ENCODE measurements at places on chromosomes 1 and 21.

- DNase-seq = peak; percentile 55
Measured at GRCh38 chr1:15951341-15952153, 24.4 kb downstream of the ZBTB17 start.

DNA sequence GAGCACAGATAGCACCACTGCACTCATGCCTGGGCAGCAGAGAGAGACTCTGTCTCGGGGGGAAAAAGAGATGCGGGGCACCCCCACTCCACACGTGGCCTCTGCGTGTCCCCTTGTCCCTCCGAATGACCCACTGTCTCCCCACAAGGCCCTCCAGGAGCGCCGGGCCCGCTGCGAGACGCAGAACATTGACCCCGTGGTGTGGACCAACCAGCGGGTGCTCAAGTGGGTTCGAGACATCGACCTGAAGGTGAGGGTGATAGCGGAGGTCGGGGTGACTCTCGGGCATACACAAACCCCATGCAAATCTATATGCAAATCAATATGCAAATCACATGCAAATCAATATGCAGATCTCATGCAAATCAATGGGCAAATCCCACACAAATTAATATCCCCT lies 50.3 kb upstream of the TMEM51 start:
- DNase-seq = no peak

DNA sequence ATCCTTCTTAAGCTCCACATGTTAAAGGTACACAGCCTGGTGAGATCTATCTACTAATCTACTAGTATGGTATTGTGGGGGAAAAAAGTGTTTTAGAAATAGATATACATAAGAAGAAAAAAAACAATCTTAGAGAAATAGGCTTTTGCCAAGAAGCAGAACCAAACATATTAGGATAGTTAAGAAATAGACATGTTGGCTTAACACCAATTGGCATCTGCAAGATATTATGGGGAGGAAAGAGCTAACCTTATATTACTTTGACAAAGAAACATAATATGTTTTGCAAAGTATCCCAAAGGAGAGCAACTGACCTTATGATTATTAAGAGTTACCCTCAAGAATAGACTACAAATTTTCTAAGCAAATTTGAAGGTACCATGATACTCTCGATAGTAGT lies 202.9 kb downstream of the BRINP3 start:
- no peak for DNase-seq

DNA sequence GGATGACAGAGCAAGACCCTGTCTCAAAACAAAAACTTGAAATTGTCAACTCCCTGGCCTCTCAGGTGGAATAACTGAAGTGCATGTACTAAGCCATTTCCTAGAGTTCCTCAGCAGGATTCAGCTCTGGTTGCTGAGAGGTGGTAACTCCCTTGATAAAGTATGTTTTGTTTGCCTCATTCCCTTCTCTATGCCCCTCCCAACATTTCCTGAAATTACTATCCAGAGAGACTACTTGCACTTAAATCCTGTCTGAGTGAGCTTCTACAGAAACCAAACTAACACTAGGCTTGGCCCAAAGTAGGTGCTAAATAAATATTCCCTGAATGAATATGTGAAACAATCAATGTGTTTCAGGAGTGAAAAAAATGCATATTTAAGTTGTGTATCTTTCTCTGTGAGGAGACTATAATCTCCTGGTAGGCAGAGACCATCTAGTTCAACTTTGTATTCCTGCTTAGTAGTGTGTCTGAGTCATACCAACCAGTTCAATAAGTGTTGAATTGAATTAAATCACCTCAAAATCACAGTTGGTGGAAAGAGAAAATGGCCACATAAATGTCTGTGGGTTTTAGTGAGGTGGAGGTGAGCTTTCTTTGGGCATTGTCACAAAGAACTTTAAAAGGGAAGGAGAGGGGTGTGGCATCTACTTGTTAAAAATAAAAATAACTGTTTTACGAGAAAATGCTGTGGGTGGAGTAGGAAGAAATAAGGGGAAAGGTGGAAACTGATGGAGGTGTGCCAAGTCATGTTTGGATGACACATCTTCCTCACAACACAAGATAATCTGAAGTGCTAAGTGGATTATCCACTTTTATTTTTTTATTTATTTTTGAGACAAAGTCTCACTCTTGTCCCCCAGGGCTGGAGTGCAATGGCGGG lies 12.6 kb downstream of the RIMKLA start:
- no peak for DNase-seq

GRCh38 chr1:115496904-115497527 lies 144.8 kb upstream of the VANGL1 start:
- no peak for DNase-seq

DNA sequence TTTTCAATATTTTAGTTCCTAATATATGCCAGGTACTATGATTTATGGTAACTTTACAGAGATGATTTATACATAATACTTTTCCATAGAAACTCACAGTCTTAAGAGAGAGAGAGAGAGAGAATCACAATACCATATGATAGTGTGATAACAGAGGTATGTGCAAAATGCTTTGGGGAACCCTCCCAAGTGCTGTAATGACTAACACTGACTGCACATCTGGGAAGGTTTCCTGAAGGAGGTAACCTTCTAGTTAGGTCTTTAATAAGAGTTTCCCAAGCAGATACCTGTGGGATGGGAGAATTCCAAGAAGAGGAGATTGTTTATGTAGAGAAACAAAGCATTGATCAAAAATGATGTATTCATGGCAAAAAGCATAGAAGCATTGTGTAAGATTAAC lies 34.6 kb upstream of the PIGC start:
- no peak for DNase-seq

GRCh38 chr1:98854137-98854536 lies 150.5 kb downstream of the PLPPR5 start:
- DNase-seq = no peak

DNA sequence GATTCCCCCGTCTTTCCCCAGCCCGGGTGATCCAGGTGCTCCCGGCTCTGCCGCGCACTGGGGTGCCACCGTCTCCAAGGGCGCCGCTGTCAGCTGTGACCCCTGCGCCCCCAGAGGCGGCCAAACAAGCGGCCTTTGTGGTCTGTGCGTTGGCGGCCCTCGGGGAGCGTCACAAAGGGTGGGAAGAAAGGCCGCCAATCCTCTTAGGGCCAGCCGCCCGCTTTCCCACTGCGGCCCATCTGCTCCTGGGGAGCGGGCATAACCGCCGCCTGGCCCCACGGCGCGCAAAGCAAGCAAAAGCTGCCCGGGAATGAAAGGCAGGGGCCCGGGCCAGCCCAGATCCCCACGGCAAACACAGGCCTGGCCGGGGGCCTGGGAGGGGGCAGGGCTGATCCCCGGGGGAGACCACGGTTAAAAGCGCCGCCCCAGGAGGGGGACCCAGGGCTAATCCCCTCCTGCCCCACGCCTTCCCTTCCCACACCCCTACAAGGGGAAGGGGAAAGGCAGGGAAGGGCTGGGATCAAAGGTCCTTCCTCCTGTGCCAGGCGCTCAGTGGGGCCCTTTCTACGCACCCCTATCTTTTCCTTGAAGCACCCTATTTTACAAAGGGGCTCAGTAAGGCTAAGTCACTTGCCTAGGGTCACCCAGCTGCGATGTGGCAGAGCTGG lies 24.0 kb downstream of the C1QB start:
- DNase-seq = no peak

DNA sequence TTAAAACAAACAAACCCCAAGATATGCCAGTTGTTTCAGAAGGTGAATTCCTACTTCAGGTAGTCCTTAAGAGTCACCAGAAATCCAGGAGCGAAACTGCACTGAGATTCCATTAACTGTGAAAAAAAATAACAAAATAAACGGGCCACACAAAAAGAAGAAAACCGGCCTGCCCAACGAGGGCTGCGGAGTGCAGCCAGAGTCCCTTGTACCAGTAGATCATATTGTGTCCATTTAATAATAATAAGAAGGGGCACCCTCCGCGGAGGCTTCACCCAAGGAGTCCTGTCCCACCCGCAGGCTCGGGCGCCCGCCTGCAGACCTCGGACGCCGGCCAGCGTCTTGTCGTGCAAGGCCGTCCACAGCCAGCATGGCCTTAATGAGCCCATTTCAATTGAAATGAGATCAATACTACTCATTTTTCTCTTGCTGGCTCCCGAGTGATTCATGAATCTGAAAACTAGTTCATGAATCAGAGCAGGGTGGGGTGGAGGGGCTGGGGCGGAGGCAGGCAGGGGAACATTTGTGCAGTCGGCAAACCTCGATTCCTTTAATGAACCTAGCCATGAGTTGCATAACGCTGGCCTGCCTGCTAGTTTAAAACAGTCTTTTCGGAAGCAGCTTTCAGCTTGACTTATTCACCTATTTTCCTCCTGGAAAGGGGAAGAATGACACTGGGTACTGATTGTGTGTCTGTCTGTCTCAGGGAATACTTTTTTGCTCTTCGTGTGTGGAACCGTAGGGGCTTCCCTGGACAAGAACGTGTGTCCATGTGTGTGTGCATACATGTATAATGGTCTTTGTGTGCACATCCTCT lies 113.1 kb upstream of the IRF2BP2 start:
- no peak for DNase-seq

GRCh38 chr1:233620065-233620464 lies 6.2 kb downstream of the KCNK1 start:
- DNase-seq = no peak

- DNase-seq = no peak
Measured at GRCh38 chr1:18527921-18528320, 47.2 kb downstream of the KLHDC7A start.

DNA sequence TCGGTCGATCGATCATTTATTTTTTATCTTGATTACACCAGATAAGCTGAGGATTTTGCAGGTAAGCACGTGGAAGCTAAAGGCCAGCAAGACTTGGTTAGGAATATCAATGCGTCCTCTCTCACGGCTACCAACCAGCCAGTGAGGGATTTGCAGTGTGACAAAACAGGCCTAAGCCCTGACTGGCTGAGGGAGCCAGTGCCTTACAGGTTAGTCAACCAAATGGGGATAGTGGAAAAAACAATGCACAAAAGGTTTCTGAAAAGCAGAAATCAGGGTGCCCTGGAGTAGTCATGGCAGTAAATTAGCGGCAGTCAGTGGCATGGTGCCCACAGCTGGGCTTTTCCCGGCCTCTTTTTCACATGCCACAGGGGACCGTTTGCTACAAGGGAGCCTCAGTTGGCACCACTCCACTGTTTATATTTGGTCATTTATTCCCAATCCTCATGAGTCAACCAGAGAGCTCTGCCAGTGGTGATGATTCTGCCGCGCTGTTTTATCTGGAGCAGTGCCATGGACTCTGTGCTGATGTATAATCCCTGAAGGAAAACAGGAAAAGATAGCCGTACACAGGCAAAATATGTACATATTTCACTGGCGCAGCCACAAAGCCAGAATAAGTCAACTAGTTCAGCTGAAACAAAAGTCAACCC lies 167.6 kb downstream of the RHOU start:
- DNase-seq = no peak

GRCh38 chr1:231550448-231550781 lies 21.9 kb downstream of the TSNAX start:
- no peak for DNase-seq

GRCh38 chr1:219792337-219793021 lies 135.9 kb downstream of the SLC30A10 start:
- DNase-seq = no peak

GRCh38 chr1:151156515-151156819 lies at the start of gene TNFAIP8L2:
TSS of gene TNFAIP8L2 (plus strand) at chr1:151156649. CDS start at chr1:151158698, 2,049 bp downstream.
- DNase-seq = peak; percentile 89

DNA sequence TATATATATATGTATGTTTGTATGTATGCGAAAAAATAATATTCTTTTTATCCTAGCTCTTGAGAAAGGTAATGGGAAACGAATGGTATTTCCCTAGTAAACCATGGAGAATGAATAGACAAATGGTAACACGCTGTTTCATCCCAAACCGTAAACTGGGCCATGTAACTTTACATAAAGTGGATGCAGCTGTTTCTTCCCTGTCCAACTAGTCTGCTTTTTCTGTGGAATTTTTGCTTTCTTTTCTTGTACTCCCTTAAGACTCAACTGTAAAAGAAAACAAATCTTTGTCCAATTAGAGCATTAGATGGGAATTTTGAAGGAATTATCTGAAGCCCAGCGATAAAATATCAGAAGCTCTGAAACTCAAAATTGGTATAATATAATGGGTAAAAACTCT lies 198.1 kb downstream of the NFIA start:
- DNase-seq = no peak
